ENCODE measurements at places on chromosomes 12 and 14. TPM values are rescaled to one million over a fixed set of nuclear protein-coding genes. Genes with fewer than 3 reads are reported as not detected.

Gene EML1
- total RNA-seq, result 206 TPM

DNA sequence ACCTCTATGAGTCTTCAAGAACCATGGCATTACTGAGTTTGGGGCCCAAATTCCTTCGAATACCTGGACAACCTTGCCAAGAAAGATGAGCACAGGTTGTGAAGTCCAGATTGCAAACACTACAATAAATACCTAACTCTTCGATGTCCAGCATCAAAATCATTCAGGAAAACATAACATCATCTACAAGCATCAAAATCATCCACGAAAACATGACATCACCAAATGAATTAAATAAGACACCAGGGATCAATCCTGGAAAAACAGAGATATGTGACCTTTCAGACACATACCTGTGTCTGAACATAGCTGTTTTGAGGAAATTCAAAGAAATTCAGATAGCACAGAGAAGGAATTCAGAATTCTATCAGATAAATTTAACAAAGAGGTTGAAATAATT lies 262.0 kb upstream of the KITLG start:
- no peak for ATAC-seq

Gene TSPAN8
- 0.81 TPM for total RNA-seq

GRCh38 chr12:118124333-118124874 lies 11.5 kb upstream of the PEBP1 start:
- ATAC-seq, result no peak

- peak; percentile 15 for ATAC-seq
Observed at GRCh38 chr12:98592825-98593322, 612 bp upstream of the SLC25A3 start.

- ATAC-seq, result peak; percentile 32
Observed at GRCh38 chr14:105087963-105088811, 23.0 kb upstream of the GPR132 start.

Gene STON2
- total RNA-seq, result 11.5 TPM

DNA sequence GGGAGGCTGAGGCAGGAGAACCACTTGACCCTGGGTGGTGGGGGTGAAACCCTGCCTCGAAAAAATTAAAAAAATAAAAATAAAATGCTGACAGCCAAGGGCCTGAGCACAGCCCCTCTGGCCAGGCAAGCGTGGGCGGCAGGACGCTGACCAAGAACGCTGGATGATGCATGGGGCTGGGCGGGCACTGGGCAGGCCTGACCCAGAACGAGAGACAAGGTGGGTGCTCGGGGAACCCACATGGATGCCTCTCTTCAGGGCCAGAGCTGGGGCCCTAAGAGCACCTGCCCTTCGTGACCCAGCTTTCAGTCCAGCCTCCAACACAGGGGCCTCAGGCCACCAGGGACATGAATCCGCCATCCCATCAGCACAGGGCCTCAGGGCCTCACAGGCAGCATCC lies 11.3 kb downstream of the GALNT9 start:
- no peak for ATAC-seq

DNA sequence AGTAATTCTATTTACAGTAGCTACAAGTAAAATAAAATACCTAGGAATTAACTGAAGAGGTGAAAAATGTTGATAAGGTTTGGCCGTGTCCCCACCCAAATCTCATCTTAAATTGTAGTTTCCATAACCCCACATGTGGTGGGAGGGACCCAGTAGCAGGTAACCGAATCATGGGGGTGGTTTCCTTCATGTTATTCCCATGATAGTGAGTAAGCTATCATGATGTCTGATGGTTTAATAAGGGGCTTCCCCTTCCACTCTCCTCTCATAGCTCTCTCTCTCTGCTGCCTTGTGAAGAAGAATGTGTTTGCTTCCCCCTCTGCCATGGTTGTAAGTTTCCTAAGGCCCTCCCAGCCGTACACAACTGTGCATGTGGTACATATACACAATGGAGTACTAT lies 1170.7 kb downstream of the BCL11B start:
- no peak for ATAC-seq

DNA sequence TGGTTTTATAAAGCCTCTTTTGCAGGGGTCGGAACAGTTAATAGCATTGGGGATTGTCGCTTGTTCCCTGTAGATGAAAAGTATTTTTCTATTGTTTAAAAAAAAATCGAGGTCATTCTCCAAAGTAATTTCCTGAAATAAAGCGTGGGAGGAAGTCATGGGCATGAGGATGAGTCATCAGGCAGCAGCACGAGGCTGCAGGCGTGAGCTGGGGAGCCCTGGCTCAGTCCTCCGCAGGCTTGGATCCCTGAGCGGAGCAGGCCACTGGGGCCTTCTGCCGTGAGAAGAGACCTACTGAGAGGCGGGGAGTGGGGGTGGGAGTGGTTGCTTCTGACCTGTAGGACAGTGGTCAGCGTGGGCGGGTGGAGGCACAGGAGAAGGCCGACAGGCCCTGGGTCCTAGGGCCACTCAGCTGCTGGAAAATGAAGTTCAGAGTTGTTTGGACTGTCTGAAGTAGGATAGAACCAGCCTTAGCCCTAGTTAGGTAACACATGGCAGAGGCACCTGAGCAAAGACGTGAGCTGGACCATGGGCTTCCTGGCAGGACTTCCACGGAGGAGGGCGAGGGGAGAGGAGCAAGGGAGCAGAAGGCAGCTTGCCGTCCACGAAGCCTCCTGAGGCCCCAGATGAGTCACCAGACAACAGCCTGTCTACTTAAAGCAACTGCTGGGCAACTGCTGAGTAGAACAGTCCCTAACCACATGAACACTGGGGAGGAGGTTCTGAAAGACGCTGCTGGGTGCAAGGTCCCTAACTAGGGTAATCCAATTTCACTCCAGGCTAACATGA lies 21.1 kb upstream of the LGALS3 start:
- ATAC-seq, result peak; percentile 93

GRCh38 chr14:56004786-56005185 lies 113.4 kb upstream of the PELI2 start:
- peak; percentile 48 for ATAC-seq

DNA sequence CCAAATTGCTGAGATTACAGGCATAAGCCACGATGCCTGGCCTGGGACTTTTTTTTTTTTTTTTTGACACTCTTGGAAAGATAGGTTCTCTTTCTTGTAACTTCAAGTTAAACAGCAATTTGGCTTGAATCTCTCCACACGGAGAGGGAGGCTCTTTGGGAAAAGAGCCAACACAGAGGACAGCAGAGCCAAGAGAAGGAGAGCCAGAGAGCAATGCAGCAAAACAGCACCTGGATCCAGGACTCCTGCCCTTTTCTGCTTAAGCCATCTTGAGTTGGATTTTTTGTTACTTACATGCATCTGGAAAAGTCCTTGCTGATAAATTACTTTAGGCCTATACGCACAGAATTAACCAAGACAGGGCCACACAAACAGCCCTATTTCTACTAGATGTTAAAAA lies 176.8 kb downstream of the APAF1 start:
- no peak for ATAC-seq

DNA sequence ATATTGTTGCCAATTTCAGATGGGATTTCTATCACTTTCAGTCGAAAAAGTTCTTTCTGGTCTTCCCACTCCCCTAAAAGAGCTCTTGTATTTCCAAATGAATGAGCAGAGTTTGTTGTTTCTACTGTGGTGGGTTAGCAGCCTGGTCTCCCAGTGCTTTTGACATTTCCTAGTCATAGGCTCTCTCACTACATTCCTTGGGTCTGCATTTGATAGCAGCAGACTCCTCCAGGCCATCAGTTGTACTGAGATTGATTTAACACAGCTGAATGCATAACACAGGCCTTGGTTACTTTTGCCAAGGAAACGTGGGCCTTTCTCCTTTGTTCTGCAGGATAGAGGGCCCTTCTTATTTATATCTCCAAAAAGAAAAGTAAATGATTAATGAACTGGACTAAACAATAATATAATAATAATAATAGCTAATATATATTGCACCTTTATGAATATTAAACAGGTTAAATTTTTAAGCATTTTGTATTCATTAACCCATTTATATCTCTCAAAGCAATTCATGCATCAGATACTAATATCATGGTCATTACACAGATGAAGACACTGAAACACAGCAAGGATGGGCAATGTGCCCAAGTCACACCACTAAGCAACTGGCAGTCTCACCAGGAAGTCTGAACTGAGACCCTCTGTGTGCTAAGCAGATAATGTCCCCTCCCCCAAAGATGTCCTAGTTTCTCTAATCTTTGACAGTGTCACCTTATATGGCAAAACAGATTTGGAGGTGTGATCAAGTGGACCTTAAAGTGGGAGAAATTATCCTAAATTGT lies 1579.2 kb downstream of the AACS start:
- ATAC-seq, result no peak

Gene TAS2R50
- total RNA-seq, result 7.2 TPM

DNA sequence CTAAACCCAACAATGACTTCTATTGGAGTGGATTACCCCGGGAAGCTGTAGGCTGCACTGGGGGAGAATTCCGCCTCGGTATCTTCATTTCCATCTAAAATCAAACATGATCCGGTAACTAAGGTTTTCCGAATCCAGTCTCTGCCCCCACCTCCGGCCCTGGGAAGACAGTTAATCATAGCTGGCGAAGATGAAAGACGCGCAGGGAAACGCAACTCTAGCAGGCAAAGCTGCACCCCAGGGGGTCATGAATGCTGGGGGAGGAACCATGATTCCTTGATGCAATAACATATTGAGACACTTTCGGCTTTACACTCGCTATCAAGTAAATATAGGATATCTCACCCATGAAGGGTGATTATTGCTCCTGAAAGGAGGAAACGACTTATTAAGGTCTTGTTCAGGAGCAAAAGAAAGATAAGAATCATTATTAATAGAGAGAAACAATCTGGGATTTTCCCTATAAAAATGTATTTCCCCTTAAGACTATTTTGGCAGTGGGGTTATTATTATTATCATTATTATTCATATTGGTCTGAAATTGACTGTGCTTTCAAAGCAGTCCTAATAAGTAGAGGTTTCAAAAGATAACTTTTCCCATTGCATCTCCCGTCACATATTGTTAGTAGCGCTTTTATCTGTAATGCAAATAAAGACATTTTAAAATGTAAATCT lies 614.9 kb downstream of the VRK1 start:
- no peak for ATAC-seq

GRCh38 chr12:114769634-114770033 lies 85.7 kb upstream of the TBX3 start:
- no peak for ATAC-seq

- ATAC-seq, result no peak
Observed at GRCh38 chr14:21749306-21749868, 75.8 kb upstream of the OR4E1 start.

Gene FGF23
- total RNA-seq, result not detected

- no peak for ATAC-seq
Observed at GRCh38 chr12:47986291-47986660, 18.0 kb downstream of the COL2A1 start.

- ATAC-seq, result no peak
Observed at GRCh38 chr12:120048263-120048662, 59.2 kb downstream of the BICDL1 start.

DNA sequence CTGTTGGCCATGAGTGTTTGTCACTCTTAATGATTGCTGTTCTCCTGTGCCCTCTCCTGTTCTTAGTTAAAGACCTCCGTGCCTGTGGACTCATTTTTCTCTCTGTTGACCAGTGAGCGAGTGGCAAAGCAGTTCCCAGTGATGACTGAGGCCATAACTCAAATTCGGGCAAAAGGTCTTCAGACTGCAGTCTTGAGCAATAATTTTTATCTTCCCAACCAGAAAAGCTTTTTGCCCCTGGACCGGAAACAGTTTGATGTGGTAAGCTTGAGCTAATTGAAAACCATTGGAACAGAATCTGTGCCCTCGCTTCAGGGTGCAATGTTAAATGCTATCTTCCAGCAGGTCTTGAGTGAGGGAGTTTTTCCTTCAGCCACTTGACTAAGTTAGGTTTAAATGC lies 19.8 kb downstream of the ACAD10 start:
- no peak for ATAC-seq

DNA sequence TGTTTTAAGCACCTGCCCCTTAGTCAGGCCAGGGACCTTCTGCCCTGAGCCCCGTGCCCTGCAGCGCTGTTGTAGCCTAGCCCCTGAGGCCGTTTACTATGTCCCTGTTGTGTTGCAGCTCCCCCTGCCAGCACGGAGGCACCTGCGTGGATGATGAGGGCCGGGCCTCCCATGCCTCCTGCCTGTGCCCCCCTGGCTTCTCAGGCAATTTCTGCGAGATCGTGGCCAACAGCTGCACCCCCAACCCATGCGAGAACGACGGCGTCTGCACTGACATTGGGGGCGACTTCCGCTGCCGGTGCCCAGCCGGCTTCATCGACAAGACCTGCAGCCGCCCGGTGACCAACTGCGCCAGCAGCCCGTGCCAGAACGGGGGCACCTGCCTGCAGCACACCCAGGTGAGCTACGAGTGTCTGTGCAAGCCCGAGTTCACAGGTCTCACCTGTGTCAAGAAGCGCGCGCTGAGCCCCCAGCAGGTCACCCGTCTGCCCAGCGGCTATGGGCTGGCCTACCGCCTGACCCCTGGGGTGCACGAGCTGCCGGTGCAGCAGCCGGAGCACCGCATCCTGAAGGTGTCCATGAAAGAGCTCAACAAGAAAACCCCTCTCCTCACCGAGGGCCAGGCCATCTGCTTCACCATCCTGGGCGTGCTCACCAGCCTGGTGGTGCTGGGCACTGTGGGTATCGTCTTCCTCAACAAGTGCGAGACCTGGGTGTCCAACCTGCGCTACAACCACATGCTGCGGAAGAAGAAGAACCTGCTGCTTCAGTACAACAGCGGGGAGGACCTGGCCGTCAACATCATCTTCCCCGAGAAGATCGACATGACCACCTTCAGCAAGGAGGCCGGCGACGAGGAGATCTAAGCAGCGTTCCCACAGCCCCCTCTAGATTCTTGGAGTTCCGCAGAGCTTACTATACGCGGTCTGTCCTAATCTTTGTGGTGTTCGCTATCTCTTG lies 7.6 kb downstream of the DLK1 start:
- no peak for ATAC-seq

GRCh38 chr14:57482120-57482519 lies 11.5 kb downstream of the CCDC198 start:
- ATAC-seq, result no peak

DNA sequence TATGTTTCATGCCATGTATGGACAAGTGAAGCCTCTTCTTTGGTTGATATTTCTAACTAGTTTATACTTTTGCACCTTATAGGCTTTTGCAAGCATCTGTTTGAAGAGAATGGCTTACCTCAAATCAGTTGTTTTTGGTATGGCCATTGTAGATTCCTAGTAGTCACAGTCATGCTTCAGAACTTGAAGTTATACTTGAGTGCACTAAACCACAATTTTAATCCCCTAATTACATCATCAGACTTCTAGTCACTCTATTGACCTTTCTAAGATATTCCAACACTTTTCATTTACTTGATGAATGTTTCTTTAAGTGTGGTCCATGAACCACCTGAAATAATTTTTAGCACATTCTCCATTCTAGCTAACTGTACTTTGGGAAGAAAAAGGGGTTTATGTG lies 18.6 kb upstream of the KLRB1 start:
- no peak for ATAC-seq

GRCh38 chr12:11067514-11067913 lies 5.4 kb upstream of the TAS2R46 start:
- ATAC-seq, result peak; percentile 43

Gene NFATC4
- total RNA-seq, result 54.9 TPM

Gene ANKS1B
- 21.3 TPM for total RNA-seq

- no peak for ATAC-seq
Observed at GRCh38 chr14:101289230-101289690, 272.0 kb upstream of the DIO3 start.

GRCh38 chr14:88695870-88696269 lies 96.9 kb downstream of the EML5 start:
- no peak for ATAC-seq

- ATAC-seq, result peak; percentile 28
Observed at GRCh38 chr12:116299665-116300328, 22.3 kb upstream of the MED13L start.

GRCh38 chr12:106981788-106982187 lies 5.2 kb downstream of the MTERF2 start:
- ATAC-seq, result peak; percentile 52

Gene RHOF
- total RNA-seq, result 9.4 TPM

GRCh38 chr14:105387530-105387922 lies 10.8 kb upstream of the TEX22 start:
- ATAC-seq, result no peak

All from gastroesophageal sphincter (tissue), 4 donors.